Urinary bladder (tissue), 4 donors: ENCODE measurements at places on chromosomes 2 and 18. TPM values are rescaled to one million over a fixed set of nuclear protein-coding genes. Genes with fewer than 3 reads are reported as not detected.

DNA sequence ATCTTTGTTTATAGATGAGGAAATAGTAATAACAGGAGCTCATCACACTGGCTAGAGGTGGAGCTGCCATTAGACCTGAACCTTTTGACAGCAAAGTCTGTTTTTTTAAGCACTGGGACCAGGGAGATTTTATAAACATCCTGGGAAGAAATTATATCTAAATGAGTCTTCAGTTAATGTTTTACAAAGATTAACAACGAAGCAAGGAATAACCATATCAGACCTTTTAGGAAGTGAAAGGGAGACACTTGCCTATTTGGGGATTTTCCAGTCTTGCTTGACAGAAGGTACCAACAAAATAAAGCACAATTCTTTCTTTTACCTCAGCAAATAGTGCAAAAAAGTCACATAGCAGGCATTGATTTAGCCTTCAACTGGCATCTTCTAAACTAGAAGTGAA lies 777.0 kb downstream of the CPS1 start:
- no peak for DNase-seq

DNA sequence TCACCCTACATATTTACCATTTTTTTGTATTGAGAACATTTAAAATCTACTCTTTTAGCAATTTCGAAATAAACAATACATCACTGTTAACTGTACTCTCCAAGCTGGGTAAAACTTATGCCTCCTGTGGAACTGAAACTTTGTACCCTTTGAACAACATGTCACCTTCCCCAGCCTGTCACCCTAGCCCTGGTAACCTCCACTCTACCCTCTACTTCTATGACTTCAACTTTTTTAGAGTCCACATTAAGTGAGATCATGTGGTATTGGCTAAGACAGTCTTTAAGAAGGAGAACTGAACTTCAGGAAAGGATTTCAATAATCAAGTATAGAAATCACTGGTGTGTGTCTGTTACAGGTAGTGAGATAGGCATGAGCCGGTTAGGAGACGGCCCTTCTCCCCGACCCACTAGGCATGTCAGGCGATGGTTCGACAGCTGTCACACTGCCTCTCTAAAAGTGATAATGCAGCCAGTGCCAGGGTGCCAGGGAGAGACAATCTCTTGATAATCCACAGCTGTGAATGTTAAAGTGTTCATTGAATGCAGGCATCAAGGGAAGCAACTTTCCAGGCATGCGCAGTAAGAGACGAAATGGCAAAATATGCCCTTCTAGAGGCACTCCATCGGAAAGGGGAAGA lies 74.6 kb upstream of the RNF152 start:
- DNase-seq, result no peak

DNA sequence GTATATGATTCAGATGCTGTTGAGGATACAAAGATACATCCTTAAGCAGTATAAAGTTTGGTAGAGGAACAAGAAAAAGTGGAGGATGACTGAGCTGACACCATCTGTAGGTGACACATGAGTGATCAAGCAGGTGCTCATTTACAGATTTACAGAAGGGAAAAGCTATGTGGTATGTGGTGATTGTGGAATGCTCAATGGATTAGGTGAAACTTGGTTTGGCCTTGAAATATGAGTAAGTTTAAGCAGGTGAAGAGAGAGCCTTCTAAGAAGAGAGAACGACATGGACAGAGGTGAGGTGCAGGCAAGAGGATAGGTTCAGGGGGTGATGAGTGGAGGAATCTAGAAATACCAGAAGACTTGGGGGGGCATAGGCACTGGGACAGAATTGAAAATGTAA lies 5.9 kb downstream of the ASXL3 start:
- DNase-seq, result no peak

Gene APLF
- 15.9 TPM for total RNA-seq

DNA sequence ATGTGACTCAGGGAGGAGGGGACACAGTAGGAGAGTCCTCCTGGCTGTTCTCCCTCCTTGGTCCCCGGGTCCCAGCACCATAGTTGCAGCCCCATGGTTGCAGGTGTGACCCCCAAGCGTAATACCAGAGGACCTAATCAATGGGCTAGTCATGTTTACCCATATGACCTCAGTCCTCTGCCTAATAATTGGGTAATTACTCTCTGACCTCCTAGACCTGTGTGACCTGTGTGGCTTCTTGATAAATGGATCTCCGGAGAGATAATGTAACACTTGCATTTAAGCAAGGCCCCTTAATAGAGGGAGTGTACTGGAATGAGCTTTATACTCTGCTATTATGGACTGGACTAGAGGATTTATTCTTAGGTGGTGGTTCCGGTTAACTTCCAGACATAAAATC lies 32.2 kb upstream of the GMCL1 start:
- DNase-seq, result no peak

- DNase-seq, result no peak
Observed at GRCh38 chr2:224983712-224984554, 58.3 kb downstream of the DOCK10 start.
